Progenitor cell of endocrine pancreas (in vitro differentiated cells): ENCODE measurements at places on chromosomes 16 and 17.

- H3K4me1 ChIP-seq, result peaks cover 4% of the 10 kb centered on the region
- no peak overlapping the region for H3K27ac ChIP-seq
- no peaks in the 10 kb centered on the region for H3K27me3 ChIP-seq
- no peak overlapping the region for H3K4me3 ChIP-seq
- peaks cover 19% of the 10 kb centered on the region for H3K36me3 ChIP-seq
These were observed 86.9 kb upstream of the HLF start for GRCh38 chr17:55177855-55178217.

- H3K36me3 ChIP-seq, result peaks cover 42% of the 10 kb centered on the region
- H3K27ac ChIP-seq, result no peak overlapping the region
- no peak for DNase-seq
- H3K4me1 ChIP-seq, result no peaks in the 10 kb centered on the region
- no peaks in the 10 kb centered on the region for H3K27me3 ChIP-seq
These were observed 30.2 kb upstream of the JPT2 start for GRCh38 chr16:1647856-1648255.

GRCh38 chr16:72210072-72210471 is 38.1 kb upstream of the PMFBP1 start:
- peaks cover 6% of the 10 kb centered on the region for H3K36me3 ChIP-seq
- H3K27ac ChIP-seq, result no peak overlapping the region

GRCh38 chr17:17062356-17062755 is 20.1 kb downstream of the MPRIP start:
- no peak overlapping the region for H3K27ac ChIP-seq
- no peaks in the 10 kb centered on the region for H3K36me3 ChIP-seq
- no peak overlapping the region for H3K4me3 ChIP-seq
- no peaks in the 10 kb centered on the region for H3K27me3 ChIP-seq
- no peaks in the 10 kb centered on the region for H3K4me1 ChIP-seq
- DNase-seq, result no peak

DNA sequence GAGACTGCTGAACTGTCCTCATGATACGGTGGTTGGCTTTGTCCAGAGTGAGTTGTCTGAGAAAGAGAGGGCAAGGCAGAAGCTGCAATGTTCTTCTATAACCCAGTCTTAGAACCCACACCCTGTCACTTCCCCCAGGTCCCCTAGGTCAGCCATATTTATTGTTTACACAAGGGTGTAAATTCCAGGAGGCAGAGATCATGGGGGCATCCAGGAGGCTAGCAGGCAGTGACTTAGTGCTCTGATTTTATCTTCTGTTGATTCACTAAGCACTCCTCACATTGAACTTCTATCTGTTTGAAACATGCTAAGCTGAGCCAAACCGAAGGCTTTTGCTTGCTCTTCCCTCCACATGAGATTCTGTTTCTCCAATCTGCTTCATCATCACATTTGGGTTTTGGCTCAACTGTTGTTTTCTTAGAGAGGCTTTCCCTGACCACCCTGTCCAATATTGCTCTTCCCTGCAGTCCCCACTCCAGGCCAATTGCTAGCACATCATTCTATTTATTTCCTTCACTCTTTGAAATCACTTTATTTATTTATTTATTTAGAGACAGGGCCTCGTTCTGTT is 34.3 kb upstream of the SHISA9 start:
- no peaks in the 10 kb centered on the region for H3K36me3 ChIP-seq
- DNase-seq, result no peak
- no peak overlapping the region for H3K4me3 ChIP-seq
- H3K27me3 ChIP-seq, result peaks cover 7% of the 10 kb centered on the region

DNA sequence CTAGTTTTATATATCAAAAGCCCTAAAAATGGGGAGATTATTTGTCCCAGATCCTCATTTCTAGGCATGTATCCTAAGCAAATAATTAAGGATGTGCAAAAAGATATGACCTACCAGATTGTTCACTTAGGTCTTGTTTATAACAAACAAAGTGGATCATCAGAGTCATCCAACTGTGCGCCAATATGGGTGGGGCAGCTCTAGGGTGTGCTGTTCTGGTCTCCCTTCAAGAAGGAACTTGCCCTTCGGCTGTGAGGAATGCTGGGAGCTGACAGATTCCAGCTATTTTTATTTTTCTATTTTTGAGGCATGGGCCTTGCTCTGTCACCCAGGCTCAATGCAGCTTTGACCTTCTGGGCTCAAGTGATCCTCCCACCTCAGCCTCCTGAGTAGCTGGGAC is 13.8 kb downstream of the CHP2 start:
- no peaks in the 10 kb centered on the region for H3K36me3 ChIP-seq
- no peaks in the 10 kb centered on the region for H3K4me1 ChIP-seq
- no peak overlapping the region for H3K27ac ChIP-seq

GRCh38 chr17:13352747-13353415 is 248.8 kb downstream of the HS3ST3A1 start:
- H3K4me1 ChIP-seq, result peaks cover 5% of the 10 kb centered on the region
- DNase-seq, result no peak
- H3K27ac ChIP-seq, result no peak overlapping the region
- peaks cover 15% of the 10 kb centered on the region for H3K27me3 ChIP-seq
- H3K36me3 ChIP-seq, result no peaks in the 10 kb centered on the region

DNA sequence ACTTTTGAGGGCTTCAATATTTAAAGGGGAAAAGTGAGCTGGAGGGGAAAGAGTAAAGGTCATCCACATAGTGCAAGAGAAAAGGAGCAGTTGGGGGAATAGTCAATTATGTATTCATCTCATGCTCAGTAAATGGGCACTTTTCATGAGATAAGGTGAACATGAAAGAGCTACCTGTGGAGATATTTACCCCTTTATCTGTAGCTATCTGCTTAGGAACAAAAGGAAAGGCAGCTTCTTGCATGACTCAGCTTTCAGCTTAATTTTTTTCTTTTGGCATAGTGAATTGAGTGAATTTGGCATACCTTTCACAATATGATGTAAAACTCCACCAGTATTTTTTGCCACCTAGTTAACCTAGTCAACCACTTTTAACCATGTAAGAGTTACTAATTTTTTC is 26.4 kb downstream of the CPD start:
- no peak for DNase-seq
- no peaks in the 10 kb centered on the region for H3K27me3 ChIP-seq
- no peak overlapping the region for H3K4me3 ChIP-seq

DNA sequence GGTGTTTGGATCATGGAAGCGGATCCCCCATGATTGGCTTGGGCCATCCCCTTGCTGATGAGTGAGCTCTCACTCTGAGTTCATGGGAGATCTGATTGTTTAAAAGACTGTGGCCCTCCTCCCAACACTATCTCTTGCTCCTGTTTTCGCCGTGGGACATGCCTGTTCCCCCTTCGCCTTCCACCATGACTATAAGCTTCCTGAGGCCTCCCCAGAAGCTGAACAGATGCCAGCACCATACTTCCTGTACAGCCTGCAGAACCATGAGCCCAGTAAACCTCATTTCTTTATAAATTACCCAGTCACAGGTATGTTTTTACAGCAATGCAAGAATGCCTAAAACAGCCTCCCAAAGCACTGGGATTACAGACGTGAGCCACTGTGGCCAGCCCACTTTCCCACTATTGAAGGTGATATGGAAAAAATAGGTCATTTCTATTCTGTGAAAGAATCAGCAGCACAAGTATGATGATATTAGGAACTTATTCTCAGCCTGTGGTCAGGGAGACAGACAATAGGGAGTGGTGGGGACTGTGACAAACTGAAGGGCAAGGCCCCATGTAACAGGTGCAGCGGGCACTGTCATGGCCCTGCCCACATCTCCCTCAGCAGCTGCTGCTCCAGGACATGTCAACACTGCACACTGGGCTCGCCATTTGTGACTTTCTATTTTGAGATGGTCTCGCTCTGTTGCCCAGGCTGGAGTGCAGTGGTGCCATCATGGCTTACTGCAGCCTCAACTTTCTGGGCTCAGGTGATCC is 33.7 kb upstream of the LITAF start:
- peaks cover 5% of the 10 kb centered on the region for H3K4me1 ChIP-seq
- no peak overlapping the region for H3K4me3 ChIP-seq
- H3K36me3 ChIP-seq, result no peaks in the 10 kb centered on the region
- DNase-seq, result no peak

GRCh38 chr17:4591529-4591928 is 7.2 kb downstream of the SMTNL2 start:
- peaks cover 12% of the 10 kb centered on the region for H3K27me3 ChIP-seq
- peaks cover 24% of the 10 kb centered on the region for H3K4me1 ChIP-seq
- H3K4me3 ChIP-seq, result no peak overlapping the region
- H3K27ac ChIP-seq, result no peak overlapping the region
- H3K36me3 ChIP-seq, result no peaks in the 10 kb centered on the region

GRCh38 chr17:15658296-15658695 is 25.8 kb downstream of the TRIM16 start:
- no peak for DNase-seq
- H3K27me3 ChIP-seq, result no peaks in the 10 kb centered on the region
- H3K36me3 ChIP-seq, result peaks cover 6% of the 10 kb centered on the region
- H3K4me3 ChIP-seq, result no peak overlapping the region
- H3K4me1 ChIP-seq, result peaks cover 22% of the 10 kb centered on the region

DNA sequence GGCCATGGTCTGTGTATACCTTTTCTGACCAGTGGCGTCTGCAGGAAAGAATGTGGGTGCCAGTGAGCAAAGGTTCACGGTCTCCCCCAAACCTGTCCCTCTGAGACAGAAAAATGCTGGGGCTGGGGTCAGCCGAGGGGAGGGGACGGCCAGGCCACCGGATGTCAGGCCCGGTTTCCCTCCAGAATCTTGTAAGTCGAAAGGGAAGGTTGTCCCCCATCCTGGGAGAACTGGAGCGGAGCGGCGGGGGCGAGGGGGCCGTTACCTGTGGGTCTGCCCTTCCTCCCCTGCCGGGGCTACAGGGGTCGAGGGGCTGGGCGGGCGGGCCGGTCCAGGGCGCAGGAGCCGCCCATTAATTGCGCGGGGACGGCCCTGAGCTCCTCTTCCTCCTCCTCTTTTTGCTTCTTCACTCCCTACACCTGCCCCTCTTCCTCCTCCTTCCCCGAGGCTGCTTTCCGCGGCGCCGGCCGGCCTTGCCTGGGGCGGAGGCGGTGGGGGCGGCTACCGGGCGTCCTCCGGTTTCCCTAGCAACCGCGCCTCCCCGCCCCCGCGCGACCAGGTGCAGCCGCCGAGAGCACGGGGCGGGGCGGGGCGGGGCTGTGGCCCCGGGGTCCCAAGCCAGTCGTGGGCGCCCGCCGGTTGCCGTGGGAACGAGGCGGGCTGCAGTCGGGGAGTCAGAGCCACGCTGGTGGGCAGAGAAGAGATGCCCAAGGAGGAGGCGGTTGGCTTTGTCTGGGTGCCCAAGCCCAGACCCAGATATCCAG is at the start of gene MARCHF10:
TSS of gene MARCHF10 (minus strand) at position 503 of the 764 bp plus-strand sequence. CDS start 6,579 bp downstream, outside the sequence.
- H3K4me3 ChIP-seq, result peak within 1 kb of the TSS; percentile 68
- peaks cover 6% of the 10 kb centered on the region for H3K4me1 ChIP-seq
- peak within 1 kb of the TSS; percentile 49 for H3K27ac ChIP-seq
- H3K27me3 ChIP-seq, result peaks cover 30% of the 10 kb centered on the region
- peak; percentile 43 for DNase-seq

- peaks cover 38% of the 10 kb centered on the region for H3K4me1 ChIP-seq
- H3K27ac ChIP-seq, result peak overlapping the region; percentile 100
- peaks cover 7% of the 10 kb centered on the region for H3K36me3 ChIP-seq
These were observed 668 bp upstream of the UNK start for GRCh38 chr17:75783803-75784472.

GRCh38 chr17:44529864-44530263 is 26.7 kb upstream of the GPATCH8 start:
- peaks cover 6% of the 10 kb centered on the region for H3K4me1 ChIP-seq

GRCh38 chr17:79616801-79617200 is 6.0 kb upstream of the RBFOX3 start:
- no peak for DNase-seq
- peaks cover 86% of the 10 kb centered on the region for H3K27me3 ChIP-seq

DNA sequence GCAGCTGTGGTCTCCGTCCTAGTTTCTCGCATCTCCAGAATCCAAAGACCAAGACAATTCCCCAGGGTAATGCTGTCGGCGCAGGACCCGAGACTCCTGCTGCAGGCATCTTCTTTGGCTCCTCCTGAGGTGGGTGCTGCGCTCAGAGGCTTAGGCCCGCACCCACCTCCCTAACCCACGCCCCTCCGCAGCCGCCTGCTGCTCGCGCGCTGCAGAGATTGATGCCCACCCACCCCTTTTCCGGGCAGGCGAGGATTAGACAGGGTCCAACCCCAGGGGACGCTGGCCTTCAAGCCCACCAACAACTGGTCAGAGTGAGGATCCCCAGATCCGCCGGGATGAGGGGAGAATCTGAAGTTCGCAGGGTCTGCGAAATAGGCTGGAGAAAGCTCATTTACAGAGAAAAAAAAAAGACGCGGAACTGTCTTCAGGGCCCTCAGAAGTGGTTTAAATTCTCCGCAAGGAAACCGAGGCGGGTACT is 27.9 kb downstream of the SLFN11 start:
- H3K27me3 ChIP-seq, result peaks cover 61% of the 10 kb centered on the region
- peak overlapping the region; percentile 63 for H3K4me3 ChIP-seq
- DNase-seq, result no peak
- H3K4me1 ChIP-seq, result peaks cover 6% of the 10 kb centered on the region

GRCh38 chr17:51169340-51169739 is 3.1 kb downstream of the NME2 start:
- peaks cover 13% of the 10 kb centered on the region for H3K4me1 ChIP-seq
- DNase-seq, result no peak
- H3K36me3 ChIP-seq, result peaks cover 18% of the 10 kb centered on the region
- no peaks in the 10 kb centered on the region for H3K27me3 ChIP-seq
- no peak overlapping the region for H3K4me3 ChIP-seq

DNA sequence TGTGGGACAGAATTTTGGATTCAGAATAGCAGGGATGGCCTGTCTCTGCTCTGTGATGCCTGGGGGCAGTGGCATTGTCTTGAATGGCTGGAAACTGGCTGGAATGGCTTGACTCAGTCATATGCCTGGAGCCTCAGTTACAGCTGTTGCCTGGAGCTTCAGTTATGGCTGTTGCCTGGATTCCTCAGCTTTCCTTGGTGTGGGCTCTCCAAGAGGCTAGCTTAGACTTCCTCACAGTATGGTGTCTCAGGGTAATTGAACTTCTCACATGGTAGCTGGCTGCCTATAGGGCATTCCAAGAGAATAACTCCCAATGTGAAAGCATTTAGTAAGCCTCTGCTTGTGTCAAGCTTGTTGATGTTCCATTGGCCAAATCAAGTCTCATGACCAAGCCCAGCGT is 21.1 kb downstream of the KRT23 start:
- H3K27me3 ChIP-seq, result no peaks in the 10 kb centered on the region
- H3K4me3 ChIP-seq, result no peak overlapping the region
- H3K36me3 ChIP-seq, result no peaks in the 10 kb centered on the region
- DNase-seq, result no peak
- H3K4me1 ChIP-seq, result peaks cover 2% of the 10 kb centered on the region
- no peak overlapping the region for H3K27ac ChIP-seq

DNA sequence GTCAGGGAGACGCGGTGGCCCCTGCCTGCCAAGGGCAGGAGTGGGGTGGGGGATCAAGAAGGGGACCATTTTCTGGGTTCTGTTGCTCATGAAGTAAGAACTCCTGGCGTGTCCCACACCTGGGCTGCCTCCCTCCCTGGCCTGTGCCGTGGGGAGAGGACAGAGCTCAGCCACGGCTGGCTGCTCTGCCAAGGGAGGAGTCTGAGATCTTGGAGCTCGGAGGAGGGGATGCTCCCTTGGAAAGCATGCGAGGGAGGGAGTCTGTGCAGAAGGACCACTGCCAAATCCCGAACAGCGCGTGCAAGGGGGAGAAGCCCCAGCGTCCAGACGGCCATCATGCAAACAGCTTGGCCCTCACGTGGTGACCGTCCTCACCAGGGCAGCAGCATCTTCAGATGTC is 64.2 kb upstream of the ZNF469 start:
- H3K27me3 ChIP-seq, result peaks cover 9% of the 10 kb centered on the region
- H3K36me3 ChIP-seq, result no peaks in the 10 kb centered on the region
- no peak overlapping the region for H3K4me3 ChIP-seq
- no peak overlapping the region for H3K27ac ChIP-seq
- no peak for DNase-seq
- H3K4me1 ChIP-seq, result peaks cover 2% of the 10 kb centered on the region
